ENCODE measurements at places on chromosomes 2 and 18. TPM values are rescaled to one million over a fixed set of nuclear protein-coding genes. Genes with fewer than 3 reads are reported as not detected.

Gene ZBTB14
- 8.5 TPM for total RNA-seq

DNA sequence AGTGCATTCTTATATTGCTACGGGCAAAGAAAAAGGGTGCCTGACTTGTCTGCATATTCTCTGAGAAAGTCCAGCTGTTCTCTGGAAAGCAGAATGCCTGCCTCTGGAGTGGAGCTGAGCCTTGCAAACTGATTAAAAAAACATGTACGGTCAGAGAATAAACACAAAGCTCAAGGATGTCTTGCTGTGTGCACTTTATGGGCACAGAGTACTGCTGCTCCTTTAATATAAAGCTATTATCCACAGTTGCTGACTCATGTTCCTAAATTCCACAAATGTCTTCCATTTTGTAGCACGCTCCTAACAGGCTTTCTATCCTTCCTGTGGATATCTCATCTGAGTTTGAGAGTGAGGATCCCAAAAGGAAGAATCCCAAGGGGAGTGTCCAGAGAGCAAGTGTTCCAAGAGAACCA is 229.0 kb downstream of the MREG start:
- DNase-seq = no peak

DNA sequence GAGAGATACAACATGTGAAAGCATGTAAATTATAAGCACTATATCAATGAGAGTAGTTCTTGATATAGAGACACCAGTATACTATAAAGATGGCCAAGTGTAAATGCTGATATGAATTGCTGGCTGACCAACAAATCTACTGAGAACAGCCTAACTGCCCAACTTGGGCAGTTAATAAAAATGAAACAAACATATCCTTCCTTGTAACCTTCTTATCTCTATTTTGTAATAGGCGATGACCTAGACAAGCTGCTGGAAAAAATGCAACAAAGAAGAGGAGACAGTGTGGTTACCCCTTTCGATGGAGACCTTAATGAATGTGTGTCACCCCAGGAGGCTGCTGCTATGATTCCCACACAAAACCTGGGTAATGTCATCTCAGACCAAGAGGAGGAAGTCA is 148.7 kb downstream of the ESCO1 start:
- no peak for DNase-seq

- no peak for DNase-seq
Measured at GRCh38 chr18:10936176-10937053, 213.0 kb downstream of the PIEZO2 start.

DNA sequence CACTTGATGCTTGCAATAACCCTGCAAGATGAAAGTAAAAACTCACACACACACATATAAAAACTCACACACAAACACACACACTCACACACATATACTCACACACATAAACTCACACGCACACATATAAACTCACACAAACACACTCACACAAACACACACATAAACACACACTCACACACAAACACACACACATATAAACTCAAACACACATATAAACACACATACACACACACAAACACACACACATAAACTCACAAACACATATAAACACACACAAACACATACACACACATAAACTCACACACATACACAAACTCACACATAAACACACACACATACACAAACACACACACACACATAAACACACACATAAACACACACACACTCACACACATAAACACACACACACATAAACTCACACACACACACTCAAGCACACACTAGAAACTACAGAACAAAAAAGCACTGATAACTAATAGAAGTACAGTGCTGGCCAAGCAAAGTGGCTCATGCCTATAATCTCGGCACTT is 117.7 kb upstream of the TEKT4 start:
- DNase-seq = no peak

Gene OSR1
- total RNA-seq = 6.3 TPM

- DNase-seq = no peak
Measured at GRCh38 chr18:6982398-6982797, 135.2 kb downstream of the LAMA1 start.

- DNase-seq = no peak
Measured at GRCh38 chr2:171952748-171953147, 30.5 kb downstream of the HAT1 start.

GRCh38 chr2:143397884-143398614 is 268.8 kb downstream of the ARHGAP15 start:
- DNase-seq = no peak

Gene HOXD1
- not detected for total RNA-seq

Gene DCDC2C
- total RNA-seq = not detected

DNA sequence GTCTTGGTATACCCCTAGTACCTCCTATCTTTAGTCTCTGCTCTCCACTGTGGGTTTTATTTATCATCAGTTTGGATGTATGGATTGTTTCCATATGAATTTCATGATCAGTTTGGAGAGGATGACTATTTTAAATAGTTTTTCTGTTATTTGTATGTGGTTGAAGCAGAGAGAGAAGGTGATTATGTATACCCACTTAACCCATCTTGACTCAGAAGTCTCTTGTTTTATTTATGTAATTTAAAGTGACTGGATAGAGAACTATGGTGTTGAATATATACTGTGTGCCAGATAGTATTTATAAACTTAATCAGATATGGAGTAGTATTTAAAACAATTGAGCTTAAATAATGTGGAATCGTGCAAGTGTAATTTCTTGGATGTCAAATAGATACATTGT is 39.9 kb downstream of the SMAD4 start:
- no peak for DNase-seq

DNA sequence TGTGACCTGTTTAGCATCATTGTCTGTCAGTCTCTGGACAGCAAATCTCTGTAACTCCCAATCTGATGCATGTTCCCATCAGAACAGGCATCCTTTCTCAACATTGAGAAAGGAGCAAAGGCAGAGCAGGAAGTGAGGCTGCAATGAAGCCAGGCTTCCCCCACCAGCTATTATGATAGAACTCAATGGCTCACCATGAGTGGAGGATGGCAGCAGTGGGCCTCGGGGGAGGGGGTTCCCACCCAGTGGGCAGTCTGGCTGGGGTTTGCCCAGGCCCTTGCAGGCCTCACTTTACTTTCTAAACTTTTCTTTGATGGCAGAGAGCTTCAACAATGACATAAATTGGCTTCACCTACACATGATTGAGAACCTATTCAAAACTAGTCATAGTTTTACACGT is 240.6 kb upstream of the CXCR4 start:
- no peak for DNase-seq

DNA sequence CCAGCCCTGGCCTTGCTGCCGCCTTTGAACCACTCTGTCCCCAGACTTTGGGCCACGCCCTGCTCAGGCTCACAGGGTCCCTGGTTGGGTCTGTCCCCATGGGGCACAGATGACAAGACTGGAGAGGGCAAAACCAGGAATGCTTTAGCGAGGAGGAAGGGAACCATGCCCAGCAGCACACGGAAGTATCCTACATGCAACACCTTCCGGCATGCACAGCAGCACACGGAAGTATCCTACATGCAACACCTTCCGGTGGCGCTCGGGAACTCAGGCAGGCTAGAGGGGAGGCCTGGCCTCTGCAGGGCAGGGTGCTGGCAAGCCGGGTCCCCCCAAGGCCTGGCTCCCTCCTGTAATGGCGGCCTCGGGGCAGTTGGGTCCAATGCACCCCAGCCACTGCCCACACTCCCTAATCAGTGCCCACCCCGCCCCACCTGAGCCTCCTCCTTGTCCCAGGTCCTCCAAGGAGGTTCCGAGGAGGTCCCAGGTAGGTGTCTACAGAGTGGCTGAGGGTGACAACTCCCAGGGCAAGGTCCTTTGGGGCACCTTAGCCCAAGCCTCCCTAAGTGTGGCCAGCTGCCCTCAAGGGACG is 33.6 kb upstream of the SNED1 start:
- no peak for DNase-seq

GRCh38 chr2:160680294-160680693 is 186.7 kb upstream of the RBMS1 start:
- no peak for DNase-seq

Gene IL1F10
- not detected for total RNA-seq

GRCh38 chr2:217939629-217940245 is 63.1 kb downstream of the TNS1 start:
- no peak for DNase-seq

All from Right ventricle myocardium inferior (tissue), 1 donor.